ENCODE measurements at places on chromosomes 1 and 21. TPM values are rescaled to one million over a fixed set of nuclear protein-coding genes. Genes with fewer than 3 reads are reported as not detected.

GRCh38 chr1:39672551-39672947 lies 642 bp upstream of the NT5C1A start:
- H3K4me1 ChIP-seq, result no peaks in the 10 kb centered on the region
- peaks cover 94% of the 10 kb centered on the region for H3K27me3 ChIP-seq
- H3K36me3 ChIP-seq, result no peaks in the 10 kb centered on the region
- peak overlapping the region; percentile 37 for H3K4me3 ChIP-seq

- H3K4me3 ChIP-seq, result no peak overlapping the region
- no peaks in the 10 kb centered on the region for H3K36me3 ChIP-seq
Observed at GRCh38 chr21:38654580-38654979, 151.1 kb upstream of the ETS2 start.

DNA sequence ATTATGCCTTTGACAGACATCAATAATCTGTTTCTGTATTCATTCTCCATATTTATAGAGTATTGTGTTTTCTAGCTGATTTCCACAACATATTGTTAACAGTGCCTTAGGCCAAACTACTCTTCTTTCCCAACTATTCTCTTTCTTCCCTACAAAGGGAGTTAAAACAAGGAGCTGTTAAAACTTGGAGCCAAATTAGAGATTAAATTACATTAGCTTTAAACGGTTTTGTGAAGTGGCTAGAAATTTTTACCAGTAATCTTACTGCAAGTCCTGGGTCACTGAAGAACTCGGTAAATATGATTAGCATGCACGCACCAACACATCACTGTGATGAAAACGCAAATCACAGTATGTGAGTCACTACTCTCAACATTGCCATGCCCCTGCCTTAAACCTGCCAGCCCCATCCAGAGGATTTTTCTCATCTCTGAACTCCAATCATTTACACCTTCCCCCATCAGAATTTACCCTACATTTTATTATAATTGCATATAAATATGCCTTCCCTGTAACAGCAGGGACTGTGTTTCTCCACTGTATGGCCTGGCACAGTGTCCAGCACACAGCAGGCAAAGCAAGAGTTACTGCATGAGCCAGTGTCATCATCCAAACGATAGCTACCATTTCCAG lies 1.5 kb upstream of the PRDX6 start:
- H3K36me3 ChIP-seq, result peaks cover 6% of the 10 kb centered on the region
- H3K27me3 ChIP-seq, result no peaks in the 10 kb centered on the region
- H3K27ac ChIP-seq, result peak overlapping the region; percentile 92
- peak; percentile 63 for DNase-seq

The RGS7 gene
- total RNA-seq, result not detected

The TOR1AIP2 gene
- 75.6 TPM for total RNA-seq

GRCh38 chr1:43348809-43349593 lies 9.8 kb upstream of the CDC20 start:
- H3K27me3 ChIP-seq, result no peaks in the 10 kb centered on the region
- no peaks in the 10 kb centered on the region for H3K36me3 ChIP-seq
- peak overlapping the region; percentile 38 for H3K4me3 ChIP-seq
- H3K27ac ChIP-seq, result peak overlapping the region; percentile 97
- DNase-seq, result peak; percentile 78

The AMY2A gene
- not detected for total RNA-seq

DNA sequence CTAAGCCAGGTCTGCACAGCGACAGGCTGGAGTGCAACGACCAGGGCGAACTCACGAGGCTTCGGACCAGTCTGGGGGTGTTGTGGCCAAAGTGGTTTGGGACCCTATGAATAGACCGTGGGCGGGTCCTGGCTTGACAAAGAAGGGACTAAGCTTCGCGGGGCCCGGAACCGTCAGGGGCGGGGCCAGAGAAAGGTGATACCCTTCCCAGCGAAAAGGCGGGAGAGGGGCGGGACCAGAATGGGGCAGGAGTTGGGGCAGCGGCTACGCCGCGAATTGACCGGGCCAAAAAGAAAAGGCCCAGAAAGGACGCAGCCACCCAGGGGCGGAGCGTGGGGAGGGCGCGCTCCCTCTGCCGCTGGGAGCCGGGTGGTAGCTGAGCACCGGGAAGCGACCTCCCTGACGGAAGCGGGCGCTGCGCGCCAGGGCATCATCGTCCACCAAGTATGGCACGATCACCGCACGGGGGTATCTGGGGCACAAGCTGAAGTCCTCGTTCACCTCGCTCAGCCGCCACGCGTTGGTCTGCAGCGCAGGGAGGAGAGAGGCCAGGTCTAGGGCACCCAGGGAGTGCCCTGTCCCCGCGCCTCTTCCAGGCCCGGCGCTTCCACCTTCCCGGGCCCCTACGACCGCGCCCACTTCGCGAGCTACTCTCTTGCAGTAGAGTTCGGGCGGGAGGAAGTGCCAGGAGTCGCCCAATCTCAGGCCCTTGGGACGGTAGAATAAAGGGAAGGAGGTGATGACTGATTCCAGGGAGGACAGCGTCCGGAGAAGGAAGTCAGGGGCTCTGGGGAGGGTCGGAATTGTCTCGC lies 6.7 kb upstream of the FAM167B start:
- DNase-seq, result peak; percentile 42
- peaks cover 10% of the 10 kb centered on the region for H3K4me1 ChIP-seq
- H3K4me3 ChIP-seq, result peak overlapping the region; percentile 42
- no peaks in the 10 kb centered on the region for H3K27me3 ChIP-seq
- H3K27ac ChIP-seq, result peak overlapping the region; percentile 59

The IL20 gene
- not detected for total RNA-seq

DNA sequence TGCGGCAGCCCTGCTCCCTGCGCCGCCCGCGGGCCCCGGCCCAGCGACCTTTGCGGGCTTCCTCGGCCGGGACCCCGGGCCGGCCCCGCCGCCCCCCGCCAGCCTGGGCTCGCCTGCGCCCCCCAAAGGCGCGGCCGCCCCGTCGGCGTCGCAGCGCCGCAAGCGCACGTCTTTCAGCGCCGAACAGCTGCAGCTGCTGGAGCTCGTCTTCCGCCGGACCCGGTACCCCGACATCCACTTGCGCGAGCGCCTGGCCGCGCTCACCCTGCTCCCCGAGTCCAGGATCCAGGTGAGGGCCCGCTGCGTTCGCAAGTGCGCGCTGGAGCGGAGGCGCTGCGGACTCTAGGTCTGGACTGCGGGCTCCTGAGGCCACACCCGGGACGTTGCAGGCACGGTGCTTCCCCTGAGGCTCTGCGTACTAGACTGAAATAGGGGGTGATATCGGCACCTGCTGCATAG lies 351 bp downstream of the MIXL1 start:
- H3K4me1 ChIP-seq, result peaks cover 9% of the 10 kb centered on the region
- peak; percentile 62 for DNase-seq
- H3K4me3 ChIP-seq, result peak overlapping the region; percentile 57
- no peaks in the 10 kb centered on the region for H3K36me3 ChIP-seq
